ENCODE measurements at places on chromosomes 3 and 15. TPM values are rescaled to one million over a fixed set of nuclear protein-coding genes. Genes with fewer than 3 reads are reported as not detected.

The SERPINI2 gene
- not detected for total RNA-seq

The TRIM42 gene
- not detected for total RNA-seq

The PPP2R3A gene
- 1.1 TPM for total RNA-seq

The SLC28A1 gene
- not detected for total RNA-seq

The C3orf18 gene
- total RNA-seq = 2.5 TPM

The SSUH2 gene
- 1.6 TPM for total RNA-seq

The GHSR gene
- total RNA-seq = not detected

The TMA7 gene
- 288 TPM for total RNA-seq

The SLC24A5 gene
- not detected for total RNA-seq

The ACP3 gene
- not detected for total RNA-seq

The DLL4 gene
- total RNA-seq = 1.4 TPM

The BOC gene
- total RNA-seq = 7.1 TPM

The COL6A6 gene
- not detected for total RNA-seq

The GUCA1C gene
- not detected for total RNA-seq

The PEX11A gene
- total RNA-seq = 8.7 TPM

The IGSF10 gene
- total RNA-seq = 0.51 TPM

The ANKRD34C gene
- total RNA-seq = not detected

The PRR23E gene
- total RNA-seq = not detected

The SUSD5 gene
- 3.4 TPM for total RNA-seq

The ALG1L2 gene
- not detected for total RNA-seq

The AADAC gene
- 14.2 TPM for total RNA-seq

The PLA2G4F gene
- total RNA-seq = not detected

The CLDN1 gene
- 23.3 TPM for total RNA-seq

The GOLGA6A gene
- 0.09 TPM for total RNA-seq

The PLA1A gene
- total RNA-seq = 0.56 TPM

The ITPKA gene
- 9.1 TPM for total RNA-seq

The PTX3 gene
- total RNA-seq = 0.78 TPM

The ZPLD1 gene
- total RNA-seq = not detected

The SLC12A1 gene
- not detected for total RNA-seq

The NEIL1 gene
- 2.8 TPM for total RNA-seq

The LRRIQ4 gene
- not detected for total RNA-seq

The GREM1 gene
- total RNA-seq = 4.7 TPM

The RHCG gene
- total RNA-seq = 46.6 TPM

The SLC2A2 gene
- total RNA-seq = not detected

The MELTF gene
- total RNA-seq = 52.2 TPM

The SPESP1 gene
- not detected for total RNA-seq

The RNU5B-1 gene
- not detected for total RNA-seq

The LRRC31 gene
- not detected for total RNA-seq

The CDHR4 gene
- 0.21 TPM for total RNA-seq

The GOLGA8S gene
- 0.18 TPM for total RNA-seq

The CACNA2D2 gene
- 0.42 TPM for total RNA-seq

The PP2D1 gene
- total RNA-seq = not detected

The ANXA2 gene
- total RNA-seq = 5,372 TPM

The CYP1A2 gene
- 0.05 TPM for total RNA-seq

All from A549 treated with GW870086 at 1 μM for 4 hours (cell line).